ENCODE measurements at places on chromosomes 13 and 19.

DNA sequence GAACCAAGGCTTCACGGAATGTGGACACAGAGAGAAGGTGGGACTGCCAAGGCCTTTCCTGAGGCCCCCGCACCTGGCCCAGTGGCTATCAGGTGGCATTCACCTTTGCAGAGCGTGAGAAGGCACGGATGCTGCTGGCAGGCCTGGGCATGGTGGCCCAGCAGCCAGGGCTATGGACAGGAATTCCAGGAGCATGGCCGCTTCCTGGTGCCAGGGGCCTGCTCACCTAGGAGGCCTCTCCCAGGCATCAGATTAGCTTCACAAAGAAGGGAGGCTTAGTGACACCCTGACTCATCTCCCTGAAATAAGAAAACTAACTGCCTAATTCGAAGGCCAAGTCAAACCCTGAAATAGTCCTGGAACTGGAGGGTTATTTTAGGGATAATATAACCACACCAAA lies 155.8 kb downstream of the TEX29 start:
- DNase-seq: no peak

DNA sequence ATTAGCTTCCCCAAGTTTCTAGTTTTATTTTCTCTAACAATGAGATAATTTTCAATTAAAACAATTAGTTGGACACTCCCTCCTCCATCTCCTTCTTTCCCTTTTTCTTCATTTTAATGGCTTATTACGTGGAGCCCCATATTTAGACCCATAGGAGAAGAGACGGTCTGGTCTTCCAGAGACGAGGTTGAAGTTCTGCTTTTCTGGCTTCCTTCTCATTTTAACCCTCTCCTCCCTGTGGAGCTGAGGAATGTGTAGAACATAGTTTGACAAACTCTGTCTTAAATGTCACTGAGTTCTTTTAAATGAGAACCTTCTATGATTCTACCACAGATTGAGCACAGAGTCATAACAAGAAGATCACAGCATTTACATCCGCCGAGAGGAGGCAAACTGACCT lies 86.8 kb downstream of the EDNRB start:
- no peak for DNase-seq

GRCh38 chr13:53821632-53822031 lies 793.0 kb downstream of the OLFM4 start:
- DNase-seq: no peak

DNA sequence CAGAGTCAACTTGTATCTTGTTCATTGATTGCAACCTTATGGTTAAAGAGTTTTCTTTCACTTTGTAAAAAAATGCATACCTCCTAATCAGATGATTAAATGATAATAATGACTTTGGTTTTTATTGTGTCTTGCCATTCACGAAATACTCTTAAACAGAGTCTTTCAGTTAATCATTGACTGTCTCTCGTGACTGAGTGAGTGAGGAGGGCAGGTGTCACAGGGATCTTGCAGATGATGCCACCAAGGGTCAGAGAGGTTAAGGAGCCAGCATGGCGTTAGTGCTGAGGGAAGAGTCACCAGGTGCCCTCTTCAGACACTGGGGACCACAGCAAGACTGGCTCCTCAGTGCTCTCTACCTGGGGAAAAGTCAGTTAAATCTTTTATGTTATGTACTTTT lies 8.0 kb downstream of the GPATCH1 start:
- no peak for DNase-seq

DNA sequence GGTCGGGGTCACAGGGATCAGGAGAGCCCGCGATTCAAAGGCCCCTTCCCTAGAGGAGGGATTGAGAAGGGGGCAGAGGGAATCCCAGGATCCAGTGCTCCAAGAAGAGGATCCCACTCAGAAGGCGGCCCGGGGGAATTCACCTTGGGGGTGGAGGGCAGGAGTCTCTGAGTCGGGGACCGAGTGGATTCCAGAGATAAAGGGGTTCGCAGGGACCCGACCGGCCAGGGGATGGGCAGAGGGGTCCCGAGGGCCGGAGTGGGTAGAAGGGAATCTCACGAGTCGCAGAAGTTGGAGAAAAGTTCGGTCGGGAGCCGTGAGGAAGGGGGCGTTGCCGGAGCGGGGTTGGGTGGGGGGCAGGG lies 261 bp downstream of the PRKD2 start:
- DNase-seq: no peak
